Posterior cingulate gyrus (tissue), 11 donors: ENCODE measurements at places on chromosomes 11 and 22.

DNA sequence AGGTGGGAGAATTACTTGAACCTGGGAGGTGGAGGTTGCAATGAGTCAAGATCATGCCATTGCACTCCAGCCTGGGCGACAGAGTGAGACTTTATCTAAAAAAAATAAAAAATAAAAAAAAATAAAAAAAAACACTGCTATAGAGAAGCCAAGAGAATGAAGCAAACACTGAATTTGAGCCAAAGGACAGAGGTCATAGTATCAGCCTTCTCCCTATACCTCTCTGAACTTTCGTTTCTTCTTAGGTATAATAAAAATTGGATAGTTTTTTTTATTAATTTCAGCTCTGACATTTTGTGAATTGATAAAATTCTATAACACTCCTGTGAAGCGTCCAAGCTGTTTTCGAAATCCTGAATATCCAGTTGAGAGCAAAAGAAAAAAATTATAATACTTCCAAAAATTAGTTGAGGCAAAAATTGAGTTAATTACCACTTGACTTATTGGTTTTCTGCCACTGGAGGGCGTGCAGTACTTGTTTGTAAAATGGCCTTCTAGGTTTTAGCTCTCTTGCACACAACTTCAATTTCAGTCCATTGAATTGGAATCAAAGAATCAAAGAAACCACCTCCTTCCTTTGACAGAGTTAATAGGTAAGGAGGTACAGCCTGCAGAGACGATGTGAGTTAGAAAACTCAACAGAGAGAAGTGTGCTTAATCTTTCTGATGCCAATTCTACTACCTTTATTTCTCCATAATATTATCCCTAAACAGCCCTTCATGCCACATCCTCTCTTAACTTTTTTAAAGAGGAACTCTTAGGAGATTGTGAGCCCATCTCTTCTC lies 143.2 kb downstream of the BBOX1 start:
- DNase-seq, result no peak

- DNase-seq, result no peak
These were observed 318.4 kb downstream of the AASDHPPT start for GRCh38 chr11:106395716-106396349.

DNA sequence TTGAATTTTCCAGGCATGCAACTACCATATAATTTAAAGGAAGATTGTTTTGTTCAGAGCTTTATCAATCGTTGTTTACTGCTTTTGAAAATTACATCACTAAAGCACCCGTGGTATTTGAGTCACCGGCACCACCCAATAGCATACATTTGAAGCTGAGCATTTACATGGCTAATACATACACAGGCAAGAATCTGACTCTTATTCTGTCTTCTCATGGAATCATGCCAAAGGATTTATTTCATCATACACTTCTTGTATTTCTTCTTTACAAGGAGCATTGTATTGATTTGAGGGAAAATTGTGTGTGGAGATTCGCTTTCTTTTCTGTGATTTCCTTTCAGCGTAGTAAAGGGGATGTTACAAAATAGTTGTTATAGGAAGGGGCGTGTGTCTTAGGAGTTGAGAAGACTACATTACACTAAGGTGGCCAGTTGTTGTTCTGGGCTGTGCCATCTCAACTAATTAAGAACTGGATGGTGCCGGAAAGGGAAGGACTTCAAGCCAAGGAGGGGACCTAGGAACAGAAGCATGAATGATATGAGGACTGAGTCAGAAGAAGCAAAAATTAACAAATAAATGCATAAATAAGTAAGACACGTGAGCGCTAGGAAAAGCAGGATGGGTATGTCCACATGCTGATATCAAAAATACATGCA lies 12.9 kb upstream of the CD3E start:
- no peak for DNase-seq

- DNase-seq, result no peak
These were observed 6.1 kb downstream of the MPZL3 start for GRCh38 chr11:118245936-118246562.

DNA sequence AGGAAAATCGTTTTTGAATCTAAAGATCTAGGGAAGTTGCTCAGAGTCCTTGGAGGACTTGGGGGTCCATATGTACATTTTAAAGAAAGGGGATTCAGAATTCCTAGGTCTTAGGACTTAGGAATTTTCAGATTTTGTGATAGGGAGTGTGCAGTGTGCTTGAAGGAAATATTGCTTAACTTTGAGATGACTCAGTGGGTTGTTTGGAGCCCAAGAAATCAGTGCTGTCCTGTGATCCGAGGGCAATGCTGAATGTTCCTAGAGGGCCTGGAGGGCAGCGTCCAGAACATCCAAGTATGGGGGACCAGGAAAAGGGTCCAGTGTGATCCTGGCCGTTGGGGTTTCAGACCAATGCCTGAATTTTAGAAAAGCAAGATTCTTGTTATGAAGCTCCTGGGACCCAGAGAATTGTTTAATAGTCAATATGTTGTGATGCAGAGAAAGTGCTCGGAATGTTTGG lies 3.1 kb upstream of the IGF2 start:
- DNase-seq, result no peak

- no peak for DNase-seq
These were observed 26.1 kb upstream of the CARD16 start for GRCh38 chr11:105071089-105071732.

GRCh38 chr22:47010211-47010610 lies 247.8 kb downstream of the TBC1D22A start:
- DNase-seq, result no peak

DNA sequence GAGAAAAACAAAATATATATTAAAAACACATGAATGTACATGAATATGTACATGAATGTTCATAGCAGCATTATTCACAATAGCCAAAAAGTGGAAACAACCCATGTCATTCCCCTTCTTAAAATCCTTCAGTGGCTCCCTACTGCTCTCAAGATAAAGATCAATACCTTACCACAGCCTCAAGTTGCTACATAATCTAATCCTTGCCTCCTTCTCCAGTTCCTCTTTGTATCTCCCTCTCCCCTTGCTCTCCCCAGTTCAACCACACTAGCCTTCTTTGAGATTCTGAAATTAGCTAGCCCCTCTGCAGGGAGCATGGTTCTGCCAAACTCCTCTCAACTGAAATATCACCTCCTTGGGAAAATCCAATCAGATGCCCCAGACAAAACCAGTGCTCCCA lies 28.1 kb downstream of the MTMR2 start:
- no peak for DNase-seq

GRCh38 chr11:128892866-128893565 lies 1.9 kb downstream of the KCNJ5 start:
- DNase-seq, result no peak

DNA sequence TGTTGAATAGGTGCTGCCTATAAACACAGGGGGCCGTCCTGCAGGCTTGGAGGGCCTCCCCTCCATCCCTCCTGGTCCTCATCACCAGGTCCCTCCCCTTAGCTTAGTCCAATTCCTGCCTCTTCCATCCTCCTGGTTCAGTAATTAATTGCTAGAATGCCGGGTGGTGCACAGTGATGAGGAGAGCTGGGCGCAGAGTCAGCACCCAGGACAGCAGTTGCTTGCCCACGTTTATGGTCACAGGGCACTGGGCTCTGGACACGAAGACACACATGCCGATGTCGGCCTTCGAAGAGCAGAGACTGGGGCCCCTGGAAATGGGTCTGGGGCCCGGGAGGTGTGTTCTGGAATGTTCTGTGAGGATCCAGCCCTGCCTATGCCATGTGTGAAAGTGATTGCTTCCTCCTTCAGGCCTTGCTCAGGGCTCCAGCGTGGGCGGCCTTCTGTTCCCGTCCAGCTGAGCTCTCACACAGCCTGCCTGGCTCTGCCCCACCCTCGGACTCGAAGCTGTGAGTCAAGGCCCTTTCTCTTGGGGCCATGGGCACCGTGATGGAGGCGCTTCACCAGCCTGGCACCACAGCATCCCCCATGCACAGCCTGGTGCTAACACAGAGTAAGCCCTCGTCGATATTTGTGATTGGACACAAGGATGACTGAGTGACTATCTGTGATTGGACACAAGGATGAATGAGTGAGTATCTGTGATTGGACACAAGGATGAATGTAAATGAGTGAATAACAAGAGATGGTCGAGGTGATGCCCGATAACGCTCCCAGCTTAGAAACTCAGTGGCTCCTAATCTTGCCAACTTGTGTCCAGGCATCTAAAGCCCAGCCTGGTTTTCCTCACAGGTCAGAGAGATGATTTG lies 884.7 kb downstream of the BRD1 start:
- no peak for DNase-seq

DNA sequence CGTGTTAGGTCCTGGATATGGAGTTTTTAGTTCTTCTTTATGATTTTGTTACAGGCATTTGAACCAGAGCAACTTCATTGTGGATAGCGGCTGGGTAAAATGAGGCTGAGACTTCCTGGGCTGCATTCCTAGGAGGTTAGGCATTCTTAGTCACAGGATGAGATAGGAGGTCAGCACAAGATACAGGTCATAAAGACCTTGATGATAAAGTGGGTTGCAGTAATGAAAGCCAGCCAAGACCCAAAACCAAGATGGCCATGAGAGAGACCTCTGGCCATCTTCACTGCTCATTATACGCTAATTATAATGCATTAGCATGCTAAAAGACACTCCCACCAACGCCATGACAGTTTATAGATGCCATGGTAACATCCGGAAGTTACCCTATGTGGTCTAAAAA lies 23.4 kb upstream of the CLMP start:
- no peak for DNase-seq

DNA sequence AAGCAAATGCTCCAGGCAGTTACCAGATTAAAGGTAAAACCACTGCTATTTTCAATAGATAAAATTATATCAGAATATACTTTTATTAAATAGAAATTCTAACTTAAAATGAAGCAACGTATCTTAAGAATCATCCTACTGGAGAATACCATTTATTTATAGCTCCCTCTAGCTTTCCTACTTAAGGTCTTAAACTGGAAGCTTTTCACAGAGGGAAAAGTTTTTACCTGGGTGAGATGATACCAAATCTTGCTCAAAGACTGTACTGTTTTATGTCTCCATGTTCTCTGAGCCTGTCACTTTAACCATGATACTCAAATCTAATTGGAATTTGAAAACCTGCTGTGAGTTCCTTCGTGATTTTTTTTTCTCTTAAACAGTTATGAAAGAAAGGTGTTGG lies 291.8 kb downstream of the AASDHPPT start:
- no peak for DNase-seq

DNA sequence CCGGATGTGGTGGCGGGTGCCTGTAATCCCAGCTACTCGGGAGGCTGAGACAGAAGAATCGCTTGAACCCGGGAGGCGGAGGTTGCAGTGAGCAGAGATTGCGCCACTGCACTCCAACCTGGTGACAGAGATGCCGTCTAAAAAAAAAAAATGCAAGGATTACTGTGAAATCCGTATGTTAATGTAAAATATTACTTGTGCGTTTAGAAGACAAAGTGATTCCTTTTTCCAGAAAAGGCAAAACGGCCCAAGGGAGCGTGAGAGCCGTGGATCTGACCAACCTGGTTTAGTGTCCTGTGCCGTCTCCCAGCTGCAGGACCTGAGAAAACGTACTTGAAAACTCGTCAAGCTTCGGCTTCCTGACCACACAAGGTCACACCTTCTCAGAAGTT lies 905 bp downstream of the HDHD5 start:
- DNase-seq, result no peak

GRCh38 chr11:19735909-19736498 lies 23.4 kb downstream of the NAV2 start:
- no peak for DNase-seq

DNA sequence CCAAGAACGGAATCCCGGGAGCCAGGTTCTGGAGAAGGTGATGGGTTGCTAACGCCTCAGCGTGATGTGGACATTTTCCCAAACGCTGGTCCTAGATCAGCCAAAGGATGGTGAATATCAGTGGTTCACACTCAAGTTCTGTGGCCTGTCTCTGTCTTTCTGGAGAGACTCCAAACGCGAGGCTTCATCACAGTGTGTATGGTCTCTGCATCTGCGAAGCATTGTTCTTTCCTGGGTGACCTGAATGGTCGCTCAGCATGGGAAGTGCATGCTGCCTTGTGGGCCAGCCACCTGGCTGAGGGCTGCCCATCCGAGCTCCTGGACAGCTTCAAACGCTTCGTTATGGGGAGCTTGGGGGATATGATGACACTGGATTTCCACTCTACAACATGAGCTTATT lies 810.0 kb downstream of the TBC1D22A start:
- DNase-seq, result peak; percentile 8

- no peak for DNase-seq
These were observed at the start of gene OR2AG2 for GRCh38 chr11:6771926-6772893. TSS of gene OR2AG2 (minus strand) at chr11:6771976. CDS start at chr11:6768957, 3,019 bp downstream.

- DNase-seq, result no peak
These were observed 351.4 kb upstream of the LUZP2 start for GRCh38 chr11:24145411-24145810.

DNA sequence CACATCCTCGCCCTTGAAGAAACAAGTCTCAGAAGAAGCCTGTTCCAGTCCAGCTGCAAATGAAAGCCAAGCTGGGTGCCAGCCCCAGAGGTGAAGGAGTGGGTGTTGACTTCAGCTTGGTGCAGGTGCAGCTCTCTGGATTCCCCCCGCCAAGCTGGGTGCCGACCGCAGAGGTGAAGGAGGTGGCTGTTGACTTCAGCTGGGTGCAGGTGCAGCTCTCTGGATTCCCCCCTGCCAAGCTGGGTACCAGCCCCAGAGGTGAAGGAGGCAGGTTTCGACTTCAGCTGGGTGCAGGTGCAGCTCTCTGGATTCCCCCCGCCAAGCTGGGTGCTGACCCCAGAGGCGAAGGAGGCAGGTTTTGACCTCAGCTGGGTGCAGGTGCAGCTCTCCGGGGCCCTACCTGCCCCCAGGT lies 1234.0 kb downstream of the TBC1D22A start:
- no peak for DNase-seq

GRCh38 chr11:81959341-81959740 lies 774.3 kb downstream of the FAM181B start:
- no peak for DNase-seq

DNA sequence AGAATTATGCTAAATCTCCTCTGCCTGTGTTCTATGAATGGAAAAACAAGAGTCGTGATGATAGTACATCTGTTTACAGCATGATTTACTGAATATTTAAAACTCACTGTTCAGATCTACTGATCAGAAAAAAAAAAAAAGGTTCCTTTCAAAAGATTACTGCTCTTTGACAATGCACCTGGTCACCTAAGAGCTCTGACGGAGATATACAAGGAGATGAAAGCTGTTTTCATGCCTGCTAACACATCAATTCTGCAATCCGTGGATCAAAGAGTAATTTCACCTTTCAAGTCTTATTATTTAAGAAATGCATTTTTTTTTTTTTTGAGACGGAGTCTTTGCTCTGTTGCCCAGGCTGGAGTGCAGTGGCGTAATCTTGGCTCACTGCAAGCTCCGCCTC lies 30.7 kb downstream of the CLTCL1 start:
- DNase-seq, result no peak

GRCh38 chr11:40227730-40228129 lies 1231.7 kb downstream of the LRRC4C start:
- no peak for DNase-seq
